CD4-positive, CD25-positive, alpha-beta regulatory T cell (primary cell): ENCODE measurements at places on chromosomes 12 and 14. TPM values are rescaled to one million over a fixed set of nuclear protein-coding genes. Genes with fewer than 3 reads are reported as not detected.

C12orf75 gene
- polyA plus RNA-seq, result 86.1 TPM

GRCh38 chr12:95874452-95874851 lies 15.7 kb downstream of the SNRPF start:
- DNase-seq, result no peak

DNA sequence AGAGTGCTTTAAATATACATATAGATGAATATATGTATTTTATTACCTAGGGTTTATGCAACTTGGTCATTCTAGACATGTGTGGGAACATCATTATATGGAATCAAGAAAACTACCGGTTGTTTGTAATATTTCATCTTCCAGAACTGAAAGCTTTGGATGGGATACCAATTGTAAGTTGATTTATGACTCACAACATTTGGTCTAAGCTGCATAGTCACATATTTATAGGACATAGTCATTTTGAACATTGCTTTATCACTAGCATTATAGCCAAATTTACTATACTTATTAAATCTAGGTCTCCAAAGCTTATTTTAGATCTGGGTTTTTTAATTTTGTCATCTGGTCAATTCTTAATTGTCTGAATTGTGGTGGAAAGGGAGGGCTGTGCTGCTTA lies 83.7 kb upstream of the PCNX4 start:
- no peak for DNase-seq

DNA sequence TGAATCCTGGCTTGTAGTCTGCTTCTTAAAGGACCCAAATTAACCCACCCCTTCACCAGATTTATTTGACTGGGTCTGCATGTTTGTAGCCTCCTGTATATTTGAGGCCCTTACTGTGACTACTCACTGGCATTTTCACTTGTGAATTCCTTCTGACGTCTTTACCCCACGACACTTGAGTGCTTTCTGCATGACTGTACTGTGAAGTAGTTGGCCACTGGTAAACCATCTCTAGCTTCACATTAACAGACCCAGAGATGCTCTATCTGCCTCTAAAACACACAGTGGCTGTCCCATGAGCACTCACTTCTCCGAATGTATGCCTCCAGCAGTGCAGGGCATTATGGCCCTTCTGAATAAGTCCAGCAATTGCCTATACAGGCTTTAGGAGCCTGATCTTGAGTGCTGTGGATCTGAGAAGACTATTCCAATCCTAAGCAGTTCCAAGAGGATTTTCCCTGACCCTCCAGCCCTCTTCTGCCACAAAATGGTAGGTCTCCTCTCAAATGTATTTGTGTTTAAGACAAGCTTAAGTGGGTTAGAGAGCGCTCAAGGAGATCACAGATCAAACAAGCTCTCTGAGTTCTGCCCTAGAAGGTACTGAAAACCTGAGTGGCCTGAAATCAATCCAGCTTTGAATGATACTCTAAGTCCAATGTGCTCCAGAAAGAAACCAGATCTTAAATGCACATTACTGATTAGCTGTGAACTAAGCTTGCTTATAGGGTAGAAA lies 534.7 kb downstream of the RPS29 start:
- DNase-seq, result no peak

SIX4 gene
- not detected for polyA plus RNA-seq

- DNase-seq, result no peak
Measured at GRCh38 chr12:28242129-28242495, 51.9 kb downstream of the CCDC91 start.

NOVA1 gene
- not detected for polyA plus RNA-seq

DNA sequence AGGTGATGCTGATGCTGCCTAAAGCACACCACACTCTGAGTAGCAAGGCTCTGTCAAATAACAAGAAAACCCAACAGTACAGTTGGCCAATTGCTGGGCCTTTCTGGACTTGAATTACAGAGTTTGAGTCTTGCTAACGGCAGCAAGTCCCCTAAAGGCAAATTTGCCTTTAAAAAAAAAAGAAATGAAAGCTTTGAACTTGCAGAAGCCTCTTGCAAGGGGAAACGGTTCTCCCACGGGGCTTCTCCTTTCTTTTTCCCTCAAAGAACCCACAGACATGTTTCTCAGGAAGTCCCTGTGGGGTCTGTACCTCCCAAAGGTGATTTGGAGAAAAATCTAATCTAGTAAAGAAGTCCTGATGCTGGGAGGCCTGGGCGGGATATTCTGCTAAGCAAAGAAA lies 191.3 kb upstream of the MYL2 start:
- DNase-seq, result no peak

DNA sequence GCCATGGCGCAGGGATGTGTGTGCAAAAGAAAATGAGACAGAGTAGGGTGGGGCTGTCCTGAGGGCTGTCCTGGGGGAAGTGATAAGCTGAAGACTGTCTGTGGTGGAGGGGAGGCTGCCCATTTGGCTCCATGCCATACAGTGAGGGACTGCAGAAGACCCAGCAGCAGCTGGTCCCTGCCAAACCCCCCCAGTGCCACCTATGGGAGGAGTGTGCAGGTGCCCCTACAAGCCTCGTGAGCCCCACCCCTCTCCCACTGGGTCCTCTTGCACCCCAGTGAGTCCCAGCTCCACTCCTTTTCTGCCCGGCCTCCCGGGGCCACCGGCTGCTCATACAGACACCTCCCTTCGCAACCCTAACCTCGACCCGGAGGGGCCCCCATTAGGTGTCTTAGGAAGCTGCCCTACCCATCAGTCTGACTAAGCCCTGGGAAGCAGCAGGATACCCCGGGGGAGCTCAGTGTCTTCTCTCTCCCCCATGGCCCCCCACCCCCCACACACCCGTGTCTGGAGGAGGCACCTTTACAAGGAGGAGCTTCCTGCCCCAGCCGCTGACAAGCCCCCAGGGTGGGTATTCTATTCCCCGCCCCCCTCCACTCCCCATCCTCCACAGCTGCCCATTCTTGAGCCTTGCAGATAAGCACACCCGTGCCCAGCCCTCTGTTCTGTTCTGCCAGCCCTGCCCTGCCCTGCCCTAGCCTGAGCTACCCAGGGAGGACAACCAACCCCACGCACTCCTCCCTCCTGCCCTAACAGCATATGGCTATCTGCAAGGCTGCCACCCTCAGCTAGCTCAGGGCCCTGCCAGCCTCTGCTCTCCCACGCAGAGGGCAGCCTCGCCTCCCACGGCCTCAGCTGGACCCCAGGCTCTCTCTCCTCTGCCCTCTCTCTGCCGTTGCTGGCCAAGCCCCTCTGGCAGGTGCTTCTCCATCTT lies 41.9 kb downstream of the SLC6A12 start:
- DNase-seq, result no peak

GRCh38 chr12:19710811-19711793 lies 271.8 kb downstream of the AEBP2 start:
- DNase-seq, result no peak

DNA sequence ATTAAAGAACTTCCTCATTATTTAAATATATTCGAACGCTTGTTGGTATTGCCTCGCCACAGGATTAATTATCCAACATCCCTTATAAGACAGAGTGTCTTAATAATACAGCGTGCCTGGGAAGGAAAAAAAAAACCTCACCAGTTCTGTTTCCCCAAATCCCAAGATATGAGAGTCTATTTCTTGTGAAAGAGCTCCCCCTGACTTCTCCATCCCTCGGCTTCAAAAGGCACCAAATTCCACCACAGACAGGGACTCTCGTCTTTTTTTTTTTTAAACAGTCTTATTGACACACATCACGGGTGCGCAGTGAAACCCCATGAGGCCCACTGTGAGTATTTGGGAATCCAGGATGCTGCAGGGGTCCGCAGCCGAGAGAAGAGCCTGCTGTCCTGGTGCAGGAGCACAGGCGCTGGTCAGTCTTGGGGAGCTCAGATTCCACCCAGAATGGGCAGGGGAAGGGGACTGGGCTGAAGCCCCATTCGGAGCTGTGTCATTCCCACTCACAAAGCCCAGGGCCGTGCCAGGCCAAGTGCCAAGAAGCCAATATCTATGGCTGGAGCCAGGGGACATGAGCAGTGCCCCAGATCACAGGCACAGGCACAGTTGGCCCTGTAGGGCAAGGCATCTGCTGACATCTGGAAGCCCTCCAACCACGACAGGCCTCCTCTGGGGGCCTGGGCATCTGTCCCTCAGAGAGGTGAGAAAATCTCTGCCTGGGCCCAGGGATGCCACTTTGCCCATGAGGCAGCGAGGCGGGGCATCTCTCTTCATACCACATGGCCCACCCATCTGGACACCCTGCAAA lies 71.9 kb downstream of the BCL11B start:
- DNase-seq, result no peak
